ENCODE measurements at places on chromosomes 5 and 9. TPM values are rescaled to one million over a fixed set of nuclear protein-coding genes. Genes with fewer than 3 reads are reported as not detected.

- peak; percentile 38 for DNase-seq
These were observed 51.0 kb upstream of the IFNK start for GRCh38 chr9:27473111-27473529.

DNA sequence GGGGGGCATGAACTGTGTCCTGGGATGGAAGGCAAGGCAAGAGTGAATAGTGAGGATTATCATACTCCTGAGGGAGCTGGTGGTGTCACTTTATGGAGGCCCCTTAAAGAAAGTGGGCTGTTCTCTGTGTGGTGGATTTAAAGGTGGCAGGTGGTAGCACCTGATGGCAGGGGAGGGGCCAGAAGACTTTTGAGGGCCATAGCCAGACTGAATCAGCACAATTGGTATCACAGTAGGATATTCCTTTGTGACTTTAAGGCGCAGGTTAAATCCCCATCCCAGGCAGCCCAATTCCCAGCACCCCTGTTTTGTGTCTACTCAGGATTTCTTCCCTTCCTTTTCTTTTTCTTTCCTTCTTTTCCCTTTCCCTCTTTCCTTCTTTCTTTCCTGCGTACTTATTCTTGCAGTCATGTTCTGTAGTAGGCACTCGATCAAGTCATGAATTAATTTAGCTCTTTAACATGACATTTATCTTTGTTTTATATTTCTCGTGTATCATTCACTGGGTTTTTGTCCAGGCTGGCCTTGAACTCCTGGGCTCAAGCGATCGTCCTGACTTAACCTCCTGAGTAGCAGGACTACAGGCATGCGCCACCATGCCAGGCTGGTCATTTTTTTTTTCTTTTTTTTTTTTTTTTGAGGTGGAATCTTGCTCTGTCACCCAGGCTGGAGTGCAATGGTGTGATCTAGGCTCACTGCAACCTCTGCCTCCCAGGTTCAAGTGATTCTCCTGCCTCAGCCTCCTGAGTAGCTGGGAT is 11.0 kb upstream of the PCBD2 start:
- no peak for DNase-seq

DNA sequence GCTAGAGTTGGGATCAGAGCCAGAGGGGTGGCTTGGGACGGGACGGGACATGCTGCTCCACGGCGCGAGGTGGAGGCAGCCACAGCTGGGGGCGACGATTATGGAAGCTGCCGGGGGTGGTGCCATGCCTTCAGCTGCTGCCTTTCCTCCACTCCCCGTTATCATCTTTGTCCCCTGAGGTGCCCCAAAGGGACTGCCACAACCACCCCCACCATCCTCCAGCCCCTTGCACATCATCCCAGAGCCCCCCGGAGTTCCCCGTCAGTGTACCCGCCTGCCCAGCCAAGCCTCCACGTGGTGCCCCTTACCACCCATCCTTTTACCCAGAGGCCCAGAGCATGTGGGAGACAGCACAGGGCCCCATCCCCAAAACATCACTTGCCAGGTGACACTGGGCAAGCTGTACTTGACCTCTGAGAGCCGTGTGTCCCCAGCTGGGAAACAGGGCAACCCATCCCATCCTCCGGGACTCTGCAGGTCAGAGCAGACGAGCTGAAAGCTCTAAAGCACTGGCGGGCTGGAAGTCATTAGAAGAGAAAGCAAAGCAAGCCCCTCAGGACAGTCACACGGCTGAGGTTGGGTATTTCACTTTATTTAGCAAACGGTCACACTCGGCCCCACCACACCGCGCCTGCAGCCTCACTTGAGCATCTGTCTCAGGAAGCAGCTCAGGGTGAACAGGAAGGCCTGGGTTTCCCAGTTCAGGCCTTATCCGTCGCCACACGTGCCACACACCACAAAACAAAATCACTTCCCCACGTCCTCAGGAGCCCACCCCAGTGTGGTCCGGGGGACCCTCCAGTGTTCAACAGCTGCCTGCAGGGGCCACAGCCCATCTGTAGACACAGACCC is 19.5 kb upstream of the MXD3 start:
- DNase-seq, result no peak

- DNase-seq, result no peak
These were observed 23.4 kb downstream of the LURAP1L start for GRCh38 chr9:12798066-12798770.

DNA sequence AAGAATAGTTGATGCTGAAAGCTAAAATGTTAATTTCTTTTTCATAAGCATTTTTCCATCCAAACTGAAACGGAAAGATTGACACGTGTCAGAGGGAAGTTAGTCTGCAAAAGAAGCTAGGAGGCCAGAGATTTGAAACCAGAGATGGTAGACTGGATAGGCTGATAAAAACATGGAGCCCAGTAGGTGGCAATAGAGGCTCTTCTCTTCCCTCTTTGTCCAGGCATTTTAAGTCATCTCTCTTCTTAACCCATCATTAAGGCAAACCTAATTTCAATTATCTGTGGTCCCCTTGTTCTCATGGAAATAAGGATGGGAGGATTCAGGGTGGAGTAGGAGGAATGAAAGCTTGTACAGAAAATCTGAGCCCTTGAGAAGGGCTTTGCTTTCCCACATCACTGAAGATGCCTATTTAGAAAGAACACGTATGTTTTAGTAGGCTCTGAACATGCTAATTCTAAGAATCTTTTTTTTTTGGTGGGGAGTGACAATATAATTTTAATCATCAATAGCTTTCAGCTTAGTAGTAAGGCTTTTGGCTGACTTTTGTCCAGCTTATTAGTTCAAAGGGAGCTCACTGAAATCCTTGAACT is 66.6 kb downstream of the ZNF474 start:
- no peak for DNase-seq

DNA sequence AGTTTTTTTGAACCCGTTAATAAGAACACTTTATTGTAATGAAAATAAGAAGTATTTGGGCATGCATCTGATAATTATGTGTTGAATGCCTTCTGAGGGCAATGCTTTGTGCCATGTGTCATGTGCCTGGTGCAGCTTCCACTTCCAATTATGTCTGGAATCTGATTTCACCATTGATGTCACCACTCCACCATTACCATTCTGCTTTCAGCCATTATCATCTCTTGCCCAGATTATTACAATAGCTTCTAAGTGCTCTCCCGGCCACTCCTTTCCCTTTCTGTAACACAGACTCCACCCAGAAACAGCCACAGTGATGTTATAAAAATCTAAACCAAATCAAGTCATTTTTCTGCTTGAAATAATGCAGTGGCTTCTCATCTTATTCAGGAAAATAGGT is 171.7 kb downstream of the C9orf152 start:
- no peak for DNase-seq

- DNase-seq, result no peak
These were observed 417.7 kb downstream of the TAF11L14 start for GRCh38 chr5:18051953-18052352.

DNA sequence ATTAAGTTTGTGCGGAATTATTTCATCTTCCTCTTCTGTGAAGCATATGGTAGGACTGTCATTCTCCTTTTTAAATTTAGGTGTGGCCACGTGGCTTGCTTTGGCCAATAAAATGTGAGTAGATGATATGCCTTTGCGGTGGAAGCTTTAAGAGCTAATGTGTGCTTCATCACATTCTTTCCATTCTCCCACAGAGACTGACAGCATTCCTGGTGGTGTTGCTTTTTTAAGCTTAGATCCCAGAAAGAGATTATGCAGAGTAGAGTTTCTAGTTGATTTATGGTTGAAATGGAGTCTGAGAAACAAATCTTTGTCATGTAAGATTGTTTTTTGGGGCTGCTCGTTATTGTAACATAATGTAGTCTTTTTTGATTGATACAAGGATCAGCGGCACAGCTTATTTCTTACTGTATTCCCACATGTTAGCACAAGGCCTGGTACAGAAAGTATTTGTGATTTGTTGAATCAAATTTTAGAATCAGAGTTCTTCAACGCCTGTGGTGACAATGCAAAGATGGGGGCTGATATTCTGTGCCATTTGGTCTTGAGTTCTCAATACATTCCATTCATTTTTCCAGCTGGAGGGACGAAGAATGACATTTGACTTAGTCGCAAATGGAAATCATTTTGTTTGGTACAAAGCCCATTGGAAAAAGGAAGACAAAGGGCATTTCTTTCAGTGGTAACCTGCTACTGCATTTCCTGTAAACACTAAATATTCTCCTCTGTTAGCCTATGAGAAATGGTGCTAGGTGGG is 209.9 kb upstream of the VLDLR start:
- DNase-seq, result no peak

The PARP8 gene
- polyA plus RNA-seq, result 10.0 TPM
